ENCODE measurements at places on chromosomes 11 and 22.

- no peak for DNase-seq
Measured at GRCh38 chr11:46684367-46684766, 16.1 kb downstream of the ARHGAP1 start.

GRCh38 chr11:73753938-73754337, 6.9 kb downstream of the RAB6A start:
- DNase-seq, result no peak

- DNase-seq, result peak; percentile 88
Measured at GRCh38 chr11:129895126-129896041, at the start of gene NFRKB. TSS of gene NFRKB (minus strand) at chr11:129895578. CDS start at chr11:129892849, 2,729 bp downstream.

GRCh38 chr11:68803766-68804165, 38.0 kb downstream of the CPT1A start:
- no peak for DNase-seq

DNA sequence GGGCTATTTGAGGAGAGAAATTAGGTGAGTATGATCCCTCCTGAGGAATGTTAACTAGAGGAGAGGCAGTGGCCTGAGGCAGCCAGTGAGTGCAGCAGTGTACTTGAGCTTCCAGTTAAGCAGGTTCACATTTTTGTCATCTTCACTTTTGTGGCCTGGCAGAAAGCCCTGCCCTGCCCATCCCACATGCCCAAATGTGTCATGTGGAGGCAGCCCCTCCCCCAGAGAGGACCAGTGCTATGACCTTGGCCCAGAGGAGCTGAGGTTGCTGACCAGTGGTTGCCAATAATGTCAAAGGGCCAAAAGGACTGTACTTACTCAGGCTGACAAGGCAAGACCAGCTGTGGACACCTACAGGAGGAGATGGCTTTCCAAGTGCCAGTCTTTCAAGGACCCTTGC, 17.6 kb upstream of the GRK2 start:
- DNase-seq, result no peak

- no peak for DNase-seq
Measured at GRCh38 chr11:12029738-12030363, 21.4 kb upstream of the DKK3 start.

GRCh38 chr11:1487851-1488574, 1.4 kb upstream of the MOB2 start:
- DNase-seq, result no peak

GRCh38 chr11:67564230-67564629, 19.4 kb upstream of the GSTP1 start:
- no peak for DNase-seq

GRCh38 chr22:32722441-32722840, 79.1 kb upstream of the TIMP3 start:
- DNase-seq, result no peak

DNA sequence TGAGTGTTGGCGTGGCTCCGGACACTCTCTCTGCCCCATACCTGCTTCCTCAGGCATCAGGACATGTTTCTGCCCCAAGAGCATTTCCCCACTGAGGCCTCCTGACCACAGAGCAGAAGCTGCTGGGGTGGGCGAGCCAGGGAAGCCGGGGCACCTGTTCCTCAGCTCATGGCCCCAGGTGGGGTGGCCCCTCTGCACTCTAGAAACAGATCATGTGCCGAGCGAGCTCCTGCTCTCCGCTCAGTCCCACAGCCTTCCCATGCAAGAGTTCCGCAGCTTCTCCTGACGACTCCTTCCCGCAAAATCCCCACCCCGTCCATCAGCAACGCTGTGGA, 22.4 kb upstream of the PANX2 start:
- no peak for DNase-seq

- DNase-seq, result peak; percentile 67
Measured at GRCh38 chr11:118914178-118914918, 11.4 kb downstream of the BCL9L start.

GRCh38 chr11:122733318-122733717, 77.8 kb downstream of the UBASH3B start:
- no peak for DNase-seq

GRCh38 chr11:85831050-85831449, 20.1 kb upstream of the SYTL2 start:
- DNase-seq, result no peak

DNA sequence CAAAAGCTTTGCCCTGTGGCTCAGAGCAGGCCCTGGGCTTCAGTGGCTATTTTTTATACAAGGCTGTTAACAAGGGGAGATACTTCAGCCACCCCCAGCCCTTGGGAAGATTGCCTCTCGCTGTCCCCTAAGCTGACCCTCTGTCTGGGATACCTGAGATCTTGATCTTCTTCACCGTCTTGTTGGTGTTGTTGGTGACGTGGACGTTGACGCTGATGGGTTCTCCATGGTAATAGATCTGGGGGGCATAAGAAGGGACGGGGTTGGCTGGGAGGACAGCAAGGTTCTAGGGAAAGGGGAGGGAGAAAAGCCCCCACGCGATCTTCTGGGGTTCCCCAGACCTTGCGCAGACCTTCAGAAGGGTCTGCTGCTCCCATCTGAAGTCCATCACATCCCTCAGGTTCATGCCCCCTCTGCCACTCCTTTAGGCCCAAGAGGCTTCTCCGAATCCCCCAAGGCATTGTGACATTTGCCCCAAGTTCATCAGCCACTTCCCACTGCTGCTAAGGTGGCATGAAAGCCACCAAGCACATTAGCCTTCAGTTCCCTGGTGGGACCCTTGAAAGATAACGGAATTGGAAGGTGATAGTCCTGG, 36.7 kb downstream of the TPBGL start:
- DNase-seq, result peak; percentile 14

DNA sequence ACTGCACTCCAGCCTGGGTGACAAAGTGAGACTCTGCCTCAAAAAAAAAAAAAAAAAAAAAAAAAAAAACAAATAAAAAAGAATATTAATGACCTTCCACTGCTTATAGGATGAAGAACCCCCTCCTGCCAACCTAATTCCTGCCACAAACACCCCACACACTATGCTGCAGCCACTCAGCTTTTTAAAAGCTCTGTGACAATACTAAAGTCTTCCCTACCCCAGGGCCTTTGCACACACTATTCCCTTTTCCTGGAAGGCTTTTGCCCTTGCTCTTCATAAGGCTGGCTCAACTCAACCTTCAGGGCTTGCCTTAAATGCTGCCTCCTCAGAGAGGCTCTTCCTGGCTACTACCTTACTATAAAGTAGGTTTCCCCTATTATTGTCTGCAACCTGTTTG, 10.8 kb upstream of the KCNJ11 start:
- no peak for DNase-seq

DNA sequence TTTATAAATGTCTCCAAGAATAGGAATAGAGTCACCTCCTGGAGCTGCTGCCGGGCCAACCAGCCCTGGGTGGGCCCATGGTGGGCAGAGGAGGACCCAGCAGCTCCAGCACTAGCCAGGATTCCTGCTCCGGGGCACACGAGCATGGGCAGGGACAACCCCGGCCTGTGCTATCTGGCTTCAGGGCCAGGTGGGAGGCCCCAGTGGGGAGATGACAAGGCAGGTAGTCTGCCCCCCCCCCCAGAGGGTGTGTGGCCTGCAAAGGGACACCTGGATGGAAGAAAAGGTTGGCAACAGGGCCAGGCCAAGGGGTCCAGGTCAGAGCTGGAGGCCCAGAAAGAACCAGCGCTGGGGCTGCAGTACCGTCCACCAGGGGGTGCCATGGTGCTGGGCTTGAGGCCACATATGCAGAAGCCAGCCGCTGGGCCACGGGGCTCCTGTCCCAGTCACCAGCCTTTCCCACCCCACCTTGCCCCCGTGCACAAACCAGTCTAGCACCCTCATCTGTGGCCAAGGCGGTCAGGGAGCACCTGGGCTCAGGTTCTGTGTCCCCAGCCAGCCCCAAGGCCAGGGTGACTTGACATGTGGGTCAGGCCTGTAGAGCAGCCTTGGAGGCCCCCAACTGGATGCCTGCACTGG, 3.4 kb downstream of the TSPAN32 start:
- DNase-seq, result peak; percentile 93

DNA sequence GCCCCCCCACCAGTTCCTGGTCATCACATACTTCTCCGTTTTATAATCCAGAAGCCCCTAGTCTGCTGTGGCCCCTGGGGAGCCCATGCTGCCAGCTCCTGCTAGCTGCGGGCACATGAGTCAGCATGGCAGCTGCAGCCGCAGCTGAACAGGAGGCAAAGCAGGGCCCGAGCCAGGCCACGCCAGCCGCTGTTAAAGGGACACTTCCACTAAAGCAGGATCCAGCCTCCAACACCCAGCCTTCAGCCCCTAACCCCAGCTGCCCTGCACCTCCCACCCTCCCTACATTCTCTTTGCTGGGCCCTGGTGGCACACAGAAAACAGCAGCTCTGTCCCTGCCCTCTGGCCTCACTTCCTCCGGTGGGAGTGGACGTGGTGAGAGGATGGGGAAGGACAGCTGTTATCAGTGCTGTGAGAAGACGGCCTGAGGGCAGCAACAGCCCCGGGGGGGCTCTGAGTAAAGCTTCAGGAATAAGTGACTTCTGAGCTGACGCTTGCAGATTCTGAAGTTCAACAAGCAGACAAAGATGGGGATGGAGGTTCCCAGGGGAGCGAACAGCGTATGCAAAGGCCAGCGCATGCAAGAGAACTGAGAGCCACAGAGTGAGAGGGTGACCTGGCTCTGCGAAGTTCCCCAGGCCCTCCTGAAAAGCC, 688 bp upstream of the LRRC74B start:
- no peak for DNase-seq

DNA sequence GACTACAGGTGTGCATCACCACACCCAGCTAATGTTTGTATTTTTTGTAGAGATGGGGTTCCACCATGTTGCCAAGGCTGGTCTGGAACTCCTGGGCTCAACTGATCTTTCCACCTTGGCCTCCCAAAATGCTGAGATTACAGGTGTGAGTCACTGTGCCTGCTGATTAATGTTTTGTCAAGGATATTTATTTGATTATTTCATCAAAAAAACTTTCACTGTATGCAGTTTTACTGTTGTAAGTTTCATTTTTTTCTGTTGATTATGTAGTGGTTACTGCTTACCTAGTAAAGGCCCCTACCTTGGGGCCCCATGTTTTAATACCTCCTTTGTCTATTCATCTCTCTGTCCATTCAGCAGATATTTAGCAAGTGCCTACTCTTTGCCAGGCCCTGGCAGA, 16.7 kb upstream of the FAM168A start:
- no peak for DNase-seq

DNA sequence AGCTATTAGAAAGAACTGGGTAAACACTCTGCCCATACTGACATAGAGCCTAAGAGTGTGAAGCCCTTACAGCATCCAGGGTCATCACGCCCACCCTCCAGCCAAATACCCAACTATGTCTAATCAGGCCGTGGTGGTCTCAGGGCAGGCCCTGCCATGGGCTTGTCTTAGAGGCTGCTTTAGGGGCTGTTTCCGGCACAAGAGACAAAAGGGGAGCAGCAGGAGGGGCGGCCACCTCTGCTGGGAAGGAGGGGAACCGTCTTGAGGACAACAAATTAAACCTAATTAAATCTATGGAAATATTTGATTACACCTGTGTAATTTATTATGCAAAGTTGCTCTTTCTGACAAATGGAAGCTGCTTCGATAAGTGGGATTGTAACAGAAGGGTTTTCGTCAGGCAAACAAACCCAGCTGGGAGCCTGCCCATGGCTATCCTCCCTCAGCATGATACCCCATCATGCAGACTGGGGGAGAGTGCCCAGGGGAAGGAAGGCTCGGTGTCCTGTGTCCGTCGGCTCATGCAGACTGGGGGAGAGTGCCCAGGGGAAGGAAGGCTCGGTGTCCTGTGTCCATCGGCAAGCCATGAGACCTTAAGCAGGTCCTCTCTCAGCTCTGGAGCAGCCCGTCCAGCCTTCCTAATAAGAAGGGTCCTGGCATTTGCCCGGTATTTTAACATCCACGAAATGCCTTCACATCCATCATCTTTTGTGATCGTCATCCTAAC, 163.6 kb upstream of the B3GAT1 start:
- DNase-seq, result no peak

GRCh38 chr11:133383201-133383600, 149.1 kb downstream of the OPCML start:
- DNase-seq, result no peak

GRCh38 chr22:42379966-42380537, 52.2 kb downstream of the NFAM1 start:
- DNase-seq, result no peak

All from stimulated activated CD4-positive, alpha-beta T cell treated with anti-CD3 and anti-CD28 coated beads, Interleukin-2, amount 100 ng/mL, for 24 hours (primary cell).